ENCODE measurements at places on chromosomes 5 and 9. TPM values are rescaled to one million over a fixed set of nuclear protein-coding genes. Genes with fewer than 3 reads are reported as not detected.

The FAM81B gene
- not detected for total RNA-seq

DNA sequence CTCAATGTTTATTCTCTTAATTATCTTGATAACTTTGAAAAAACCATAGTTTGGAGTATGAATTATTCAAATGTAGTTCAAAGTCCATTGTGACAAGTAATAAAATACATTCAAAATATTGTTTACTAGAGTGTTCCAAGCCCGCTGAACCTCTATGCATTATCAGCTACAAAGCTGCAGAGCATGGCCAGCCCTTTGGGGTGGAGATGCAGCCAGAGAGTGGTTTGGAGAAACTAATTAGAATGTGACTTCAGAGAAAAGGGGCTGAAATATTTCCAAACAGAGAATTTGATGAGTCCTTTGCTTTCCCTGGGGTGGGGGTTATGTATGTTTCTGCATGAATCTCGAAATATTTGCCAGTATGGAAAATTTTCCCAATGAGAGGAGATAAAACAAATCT is 211.3 kb downstream of the NTRK2 start:
- H3K4me1 ChIP-seq, result no peaks in the 10 kb centered on the region
- H3K4me3 ChIP-seq, result no peak overlapping the region
- no peaks in the 10 kb centered on the region for H3K27me3 ChIP-seq
- H3K36me3 ChIP-seq, result no peaks in the 10 kb centered on the region
- DNase-seq, result no peak
- no peak overlapping the region for H3K27ac ChIP-seq

- no peak overlapping the region for H3K27ac ChIP-seq
- H3K4me1 ChIP-seq, result no peaks in the 10 kb centered on the region
- no peaks in the 10 kb centered on the region for H3K36me3 ChIP-seq
- H3K27me3 ChIP-seq, result no peaks in the 10 kb centered on the region
These were observed 5.3 kb upstream of the ZNF367 start for GRCh38 chr9:96423322-96423984.

- no peaks in the 10 kb centered on the region for H3K4me1 ChIP-seq
- H3K27me3 ChIP-seq, result no peaks in the 10 kb centered on the region
These were observed 66.8 kb upstream of the ITGA2 start for GRCh38 chr5:52922384-52922783.

GRCh38 chr5:148759101-148759500 is 67.3 kb upstream of the ADRB2 start:
- H3K36me3 ChIP-seq, result no peaks in the 10 kb centered on the region
- no peaks in the 10 kb centered on the region for H3K4me1 ChIP-seq
- no peaks in the 10 kb centered on the region for H3K27me3 ChIP-seq
- H3K4me3 ChIP-seq, result no peak overlapping the region
- no peak overlapping the region for H3K27ac ChIP-seq
- DNase-seq, result no peak

Data from H9 (cell line).